ENCODE measurements at places on chromosomes 6 and 20.

GRCh38 chr20:4371623-4372251 is 350.0 kb upstream of the PRND start:
- no peak for DNase-seq

GRCh38 chr6:27495386-27496135 is 22.7 kb upstream of the ZNF184 start:
- DNase-seq = no peak

DNA sequence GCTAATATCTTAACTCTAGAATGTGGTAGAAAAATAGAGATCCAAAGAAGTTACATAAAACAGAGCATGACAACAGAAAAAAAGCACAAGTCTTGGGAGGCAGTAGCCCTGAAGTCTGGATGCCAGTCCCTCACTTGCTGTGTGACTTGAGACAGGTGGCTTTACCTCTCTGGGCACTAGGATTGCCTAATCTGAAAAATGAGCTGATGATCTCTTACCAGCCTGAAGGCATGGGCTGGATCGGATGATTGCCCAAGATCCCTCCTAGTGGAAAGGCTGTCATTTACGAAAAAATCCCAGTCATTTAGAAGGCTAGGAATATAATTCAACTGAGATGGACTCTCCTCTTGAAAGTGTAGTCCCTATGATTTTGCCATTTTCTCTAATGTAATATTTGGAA is 10.9 kb upstream of the GCM1 start:
- no peak for DNase-seq

GRCh38 chr6:92790381-92790780 is 629.0 kb downstream of the EPHA7 start:
- no peak for DNase-seq

- no peak for DNase-seq
Measured at GRCh38 chr20:47597090-47597489, 95.4 kb downstream of the NCOA3 start.

DNA sequence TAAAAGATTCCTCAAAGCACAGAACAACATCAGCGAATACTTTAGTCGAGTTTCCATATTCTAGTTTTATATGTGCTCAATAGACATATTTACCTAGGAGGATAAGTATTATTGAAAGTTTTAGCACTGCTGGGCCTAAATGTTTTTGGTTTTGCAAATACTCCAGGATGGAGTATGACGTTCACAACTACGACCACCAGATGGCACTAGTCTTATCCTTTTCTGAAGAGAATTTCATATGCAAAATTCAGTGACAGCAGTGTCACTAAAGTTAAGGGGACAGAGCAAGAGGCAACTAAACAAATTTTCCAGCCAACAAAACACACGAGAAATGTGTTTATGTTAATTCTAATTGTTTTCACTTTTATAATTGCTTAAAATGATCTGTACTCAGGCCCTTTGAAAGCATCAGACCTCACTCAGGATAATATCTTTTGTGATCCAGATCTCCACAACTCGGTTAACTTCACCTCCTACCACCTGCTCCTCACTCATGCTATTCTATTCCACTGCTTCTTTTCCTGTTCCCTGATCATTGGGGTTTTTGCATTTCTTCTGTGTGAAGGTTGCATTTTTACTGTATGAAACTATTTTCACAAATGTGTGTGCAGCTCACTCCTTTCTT is 220.8 kb downstream of the TRDN start:
- no peak for DNase-seq

DNA sequence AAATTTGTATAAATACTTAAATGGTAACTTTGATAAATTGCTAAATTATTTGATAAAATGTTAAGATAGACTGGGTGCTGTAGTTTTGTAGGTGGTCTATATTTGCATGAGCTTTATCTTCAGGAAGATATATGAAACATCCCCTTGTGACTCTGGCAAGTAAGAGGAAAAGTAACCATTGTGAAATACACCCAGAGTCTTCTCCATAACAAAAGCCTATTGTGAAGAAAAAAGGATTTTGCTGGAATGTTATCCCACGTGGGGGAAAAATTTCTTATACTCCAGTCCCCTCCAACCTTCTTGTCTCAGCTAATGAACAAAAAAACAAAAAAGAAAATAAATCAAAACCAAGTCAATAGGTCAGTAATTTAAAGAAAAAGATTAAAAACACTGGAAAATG is 600.7 kb downstream of the HDGFL1 start:
- DNase-seq = no peak

DNA sequence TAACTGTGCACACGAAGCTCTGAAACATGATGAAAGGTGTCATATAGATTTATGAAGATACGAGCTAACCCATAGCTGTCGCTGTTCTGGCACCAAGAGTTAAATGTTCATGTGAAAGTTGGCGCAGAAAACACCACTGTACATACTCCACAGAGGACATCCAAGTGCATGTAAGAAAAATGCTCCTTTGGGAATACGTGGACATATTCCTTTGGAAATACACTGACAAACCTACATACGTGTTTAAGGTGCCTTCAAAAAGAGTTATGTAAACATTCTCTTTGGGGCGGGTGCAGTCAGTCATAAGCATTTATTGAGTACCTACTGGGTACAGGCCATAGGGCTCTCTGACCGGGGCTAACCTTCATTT is 723 bp upstream of the ARID1B start:
- DNase-seq = no peak

DNA sequence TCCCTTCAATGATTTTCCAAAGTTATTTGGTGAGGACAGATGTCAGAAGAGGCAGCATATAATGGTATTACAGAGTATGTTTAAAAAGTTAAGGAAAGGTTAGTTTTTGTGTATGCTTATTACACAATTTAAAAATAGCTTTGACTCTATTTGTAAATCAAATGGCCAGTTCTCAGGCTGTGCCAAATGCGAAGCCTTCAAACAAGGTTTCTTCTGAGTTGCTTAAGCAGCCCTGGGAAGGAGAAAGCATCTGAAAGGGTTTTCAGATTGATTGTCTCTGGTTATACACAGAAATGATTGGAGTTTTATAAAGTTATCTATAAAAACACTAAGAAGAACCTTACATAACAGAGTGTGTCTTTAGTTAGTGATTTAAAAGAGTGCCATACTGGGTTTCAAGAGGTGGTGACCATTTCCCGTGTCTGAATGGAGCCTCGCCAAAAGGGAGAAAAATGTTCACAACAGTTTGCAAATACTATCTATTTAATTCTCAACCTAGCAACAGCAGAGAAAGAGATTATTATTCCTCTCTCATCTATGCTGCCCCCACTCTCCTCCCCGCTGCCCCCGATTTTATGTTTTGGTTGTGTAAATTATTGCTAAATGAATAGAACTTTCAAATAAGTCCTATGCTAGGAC is 16.7 kb downstream of the CD109 start:
- DNase-seq = no peak

- DNase-seq = no peak
Measured at GRCh38 chr6:119542037-119542436, 192.5 kb upstream of the MAN1A1 start.

DNA sequence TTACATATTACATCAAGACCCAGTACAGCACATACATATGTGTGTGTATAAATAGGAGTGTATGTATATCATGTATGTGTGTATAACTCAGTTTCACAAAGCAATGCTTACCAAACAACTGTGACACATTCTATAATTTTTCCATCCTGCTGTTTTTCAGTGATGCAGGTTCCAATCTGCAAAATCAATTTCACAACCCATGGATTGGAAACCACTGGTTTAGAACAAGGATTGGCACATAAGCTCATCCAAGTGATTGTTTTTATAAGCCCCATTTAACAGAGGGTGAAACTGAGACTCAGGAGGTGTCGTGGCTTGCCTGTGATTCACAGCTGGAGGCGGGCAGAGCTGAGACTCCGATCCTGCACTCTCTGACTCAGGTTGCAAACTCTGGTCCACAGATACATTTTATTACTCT is 158.2 kb downstream of the ZMYND8 start:
- DNase-seq = no peak

GRCh38 chr6:131101911-131102680 is 33.2 kb upstream of the AKAP7 start:
- DNase-seq = no peak

- no peak for DNase-seq
Measured at GRCh38 chr6:139698526-139699176, 324.2 kb upstream of the CITED2 start.

- no peak for DNase-seq
Measured at GRCh38 chr20:34065260-34065659, 46.8 kb downstream of the EIF2S2 start.

DNA sequence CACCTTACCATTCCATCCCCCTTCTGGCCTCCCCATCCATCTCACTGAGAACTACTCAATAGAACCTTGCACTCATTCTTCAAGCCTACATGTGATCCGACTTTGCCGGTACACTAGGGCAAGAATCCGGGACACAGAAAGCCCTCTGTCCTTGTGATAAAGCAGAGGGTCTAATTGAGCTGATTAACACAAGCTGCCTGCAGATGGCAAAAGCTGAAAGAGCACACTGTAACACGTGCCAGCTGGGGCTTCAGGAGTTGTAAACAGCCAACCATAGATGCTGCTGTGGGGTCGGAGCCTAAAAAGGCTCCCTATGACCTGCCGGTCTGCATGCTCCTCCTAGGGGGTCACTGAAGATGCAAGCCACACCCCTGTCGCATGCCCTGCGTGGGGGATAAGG is 124.1 kb downstream of the RNF144B start:
- DNase-seq = no peak

DNA sequence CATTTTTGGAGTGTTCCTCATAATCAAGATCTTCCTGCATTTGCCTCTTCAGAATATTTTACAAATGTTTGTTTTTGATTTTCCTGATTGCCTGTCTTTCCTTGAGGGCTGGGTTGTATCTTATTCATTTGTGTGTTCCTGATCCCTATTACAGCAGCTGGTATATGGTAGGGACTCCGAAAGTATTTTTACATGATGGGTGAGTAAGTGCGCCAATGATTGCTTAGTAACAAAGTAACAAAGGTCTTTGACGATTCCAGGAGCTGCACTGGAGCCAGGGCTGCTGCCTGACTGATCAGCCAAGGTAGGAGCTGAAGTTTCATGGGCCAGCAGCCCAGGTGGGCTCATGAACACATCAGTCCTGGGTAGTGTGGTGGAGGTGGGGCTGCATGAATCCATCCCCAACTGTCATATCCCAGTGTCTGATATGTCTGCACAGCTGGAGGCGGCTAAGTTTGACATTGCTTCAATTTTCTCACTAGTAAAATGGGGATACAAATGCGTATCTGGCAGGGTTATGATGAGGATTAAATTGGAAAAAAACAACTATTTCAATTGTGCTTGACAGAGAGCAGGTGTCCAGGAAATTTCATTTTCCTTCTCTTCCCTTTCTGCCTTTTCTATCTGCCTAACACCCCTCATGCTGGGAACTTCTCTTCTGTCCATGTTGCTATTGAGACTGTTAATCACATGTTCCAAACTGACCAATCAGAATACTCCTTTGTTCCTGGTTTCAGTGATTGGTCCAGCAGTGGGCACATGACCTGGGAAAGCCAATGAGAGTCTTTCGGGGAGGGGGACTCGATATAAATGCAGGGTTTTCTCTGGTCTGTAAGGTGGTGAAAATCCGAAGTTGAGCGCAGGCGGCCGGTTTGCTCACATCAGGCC is 90.7 kb downstream of the CDH26 start:
- DNase-seq = no peak

DNA sequence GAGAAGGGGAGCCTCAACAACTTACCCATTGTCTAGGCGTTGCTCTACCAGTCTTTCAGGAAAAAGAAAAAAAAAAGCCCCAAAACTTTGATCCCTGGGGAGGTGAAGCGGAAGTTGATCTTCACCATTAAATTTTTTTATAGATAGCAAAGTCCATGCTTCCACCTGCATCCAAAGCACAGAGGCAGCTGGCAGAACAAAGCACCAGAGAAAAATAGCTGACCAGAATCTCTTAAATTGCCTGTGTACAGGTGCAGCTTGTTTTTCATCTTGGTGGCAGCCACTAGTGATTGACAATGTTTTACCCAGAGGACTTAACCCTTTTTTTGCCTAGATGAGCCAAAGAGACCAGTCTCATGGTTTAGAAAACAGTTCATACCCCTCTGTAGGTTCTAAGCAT is 86.0 kb downstream of the MYB start:
- DNase-seq = no peak

DNA sequence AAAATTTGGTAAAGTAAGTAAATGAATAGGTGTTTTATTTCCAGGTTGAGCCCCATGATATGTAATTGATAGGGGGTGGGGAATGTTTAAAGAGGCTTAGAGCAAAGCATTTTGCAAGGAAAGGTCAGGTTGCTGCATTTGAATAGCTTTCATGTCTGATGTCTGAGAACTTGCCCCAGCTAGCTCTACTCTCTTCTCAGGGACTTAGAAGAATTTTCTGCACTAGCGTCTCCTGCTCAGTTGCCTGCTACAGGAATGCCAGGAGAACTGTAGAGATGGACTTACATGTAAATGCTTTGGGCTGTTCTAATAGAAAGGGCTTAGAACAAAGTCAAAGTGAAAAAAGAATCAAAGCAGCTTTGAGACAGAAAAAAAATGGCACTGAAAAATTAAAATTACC is 35.5 kb downstream of the TRMT6 start:
- no peak for DNase-seq

- DNase-seq = no peak
Measured at GRCh38 chr6:105800398-105800797, 285.7 kb upstream of the PRDM1 start.

- DNase-seq = no peak
Measured at GRCh38 chr20:36173451-36173933, 19.0 kb downstream of the EPB41L1 start.

GRCh38 chr20:40913224-40914185 is 115.1 kb upstream of the TOP1 start:
- no peak for DNase-seq

GRCh38 chr6:5379647-5380242 is 118.4 kb downstream of the FARS2 start:
- DNase-seq = no peak

GRCh38 chr6:46715141-46715540 is 20.0 kb downstream of the PLA2G7 start:
- DNase-seq = no peak

DNA sequence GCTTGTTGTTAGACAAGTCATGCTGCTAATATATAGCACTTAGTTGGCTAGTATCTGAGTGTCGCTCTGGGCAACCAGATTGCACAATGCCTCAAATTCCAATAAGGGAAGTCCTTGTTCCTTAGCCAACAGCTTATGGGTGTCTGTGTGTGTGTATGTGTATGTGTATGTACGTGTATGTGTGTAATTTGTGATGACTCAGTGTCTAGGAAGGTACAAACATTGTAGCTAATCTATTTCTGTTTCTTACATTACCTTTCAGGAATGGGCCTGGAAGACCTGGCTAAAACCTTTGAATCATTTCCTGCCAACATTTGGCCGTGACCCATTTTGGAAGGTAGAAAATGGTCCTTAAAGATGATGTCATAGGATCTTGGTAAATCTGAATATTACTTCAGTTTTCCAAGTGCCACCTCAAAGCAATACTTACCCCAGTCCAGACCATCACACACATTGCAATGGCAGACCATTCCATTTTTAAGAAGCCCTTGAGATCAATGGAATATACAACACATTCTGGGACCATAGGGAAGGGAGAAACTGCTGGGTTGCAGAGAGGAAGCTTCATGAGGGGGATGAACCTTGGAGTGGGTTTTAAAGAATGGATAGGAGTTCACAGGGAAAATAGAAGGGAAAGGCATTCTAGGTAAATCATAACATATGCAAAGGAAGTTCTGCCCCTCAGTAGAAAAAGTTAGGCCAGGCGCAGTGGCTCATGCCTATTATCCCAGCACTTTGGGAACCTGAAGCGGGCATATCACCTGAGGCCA is 25.1 kb downstream of the NEDD9 start:
- no peak for DNase-seq
